ENCODE measurements at places on chromosomes 4 and X.

GRCh38 chrX:119238557-119238956, 2.5 kb downstream of the PGRMC1 start:
- DNase-seq: no peak

- DNase-seq: no peak
Observed at GRCh38 chr4:153438916-153439756, 27.0 kb upstream of the TMEM131L start.

GRCh38 chrX:132908891-132909290, 49.5 kb downstream of the HS6ST2 start:
- no peak for DNase-seq

- DNase-seq: no peak
Observed at GRCh38 chr4:105952591-105952990, 57.3 kb downstream of the NPNT start.

GRCh38 chr4:130747842-130748241, 1651.9 kb downstream of the C4orf33 start:
- no peak for DNase-seq

- no peak for DNase-seq
Observed at GRCh38 chr4:144531841-144532240, 114.1 kb upstream of the HHIP start.

DNA sequence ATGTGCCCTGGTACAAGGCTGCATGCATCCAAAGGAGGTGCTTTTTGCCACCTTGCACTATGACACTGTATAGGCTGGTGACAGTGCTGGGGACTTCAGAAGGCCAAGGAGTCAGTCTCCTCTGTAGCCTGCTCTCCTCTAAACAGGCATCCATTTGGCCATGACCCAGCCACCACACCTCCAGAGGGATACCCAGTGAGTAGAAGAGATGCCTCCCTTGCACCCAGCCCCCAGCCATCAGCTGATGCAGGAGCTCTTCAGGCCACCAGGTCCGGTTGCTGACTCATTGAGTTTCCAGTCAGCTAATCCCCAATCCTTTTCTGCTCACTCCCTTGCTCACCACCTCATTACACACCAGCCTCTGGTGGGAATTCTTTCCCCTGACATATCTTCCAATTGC, 99.8 kb downstream of the PJA1 start:
- DNase-seq: no peak

GRCh38 chrX:149161435-149162088, 343.5 kb downstream of the IDS start:
- DNase-seq: no peak

DNA sequence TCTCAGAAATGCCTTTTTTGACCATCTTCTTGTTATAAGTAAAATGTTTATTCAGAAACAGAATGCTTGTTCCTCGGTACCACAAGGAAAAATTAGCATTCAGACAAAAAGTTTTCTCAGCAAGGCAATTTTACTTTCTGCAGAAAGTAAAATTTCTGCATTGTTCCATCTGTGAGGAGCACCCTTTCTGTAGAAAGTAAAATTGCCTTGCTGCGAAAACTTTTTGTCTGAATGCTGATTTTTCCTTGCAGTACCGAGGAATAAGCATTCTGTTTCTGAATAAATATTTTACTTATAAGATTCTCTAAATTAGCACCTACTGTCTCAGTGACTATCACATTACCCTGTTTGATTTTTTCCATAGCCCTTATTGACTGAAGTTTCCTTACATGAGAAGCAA, 24.8 kb downstream of the ITGB1BP2 start:
- DNase-seq: no peak

- no peak for DNase-seq
Observed at GRCh38 chrX:3504916-3505315, 158.5 kb upstream of the MXRA5 start.

DNA sequence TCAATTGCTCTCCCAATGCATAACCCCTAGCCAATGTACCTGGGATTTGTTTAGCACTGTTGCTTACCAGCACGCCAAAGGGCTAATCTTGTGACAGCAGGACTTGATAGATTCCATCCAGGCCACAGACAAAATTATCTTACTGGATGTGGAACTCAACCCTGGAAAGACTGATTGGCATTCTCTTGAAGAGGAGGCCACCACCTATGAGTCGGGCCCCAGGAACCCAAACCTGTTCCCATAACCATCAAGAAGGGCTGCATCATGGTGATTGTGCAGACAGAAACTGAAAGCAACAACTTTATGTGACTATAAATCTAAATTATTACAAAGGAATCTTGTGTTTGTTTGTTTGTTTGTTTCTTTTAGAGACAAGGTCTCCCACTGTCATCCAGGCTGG, 19.9 kb upstream of the TMEM255A start:
- DNase-seq: no peak

- DNase-seq: no peak
Observed at GRCh38 chrX:259692-260355, 21.4 kb upstream of the PLCXD1 start.

DNA sequence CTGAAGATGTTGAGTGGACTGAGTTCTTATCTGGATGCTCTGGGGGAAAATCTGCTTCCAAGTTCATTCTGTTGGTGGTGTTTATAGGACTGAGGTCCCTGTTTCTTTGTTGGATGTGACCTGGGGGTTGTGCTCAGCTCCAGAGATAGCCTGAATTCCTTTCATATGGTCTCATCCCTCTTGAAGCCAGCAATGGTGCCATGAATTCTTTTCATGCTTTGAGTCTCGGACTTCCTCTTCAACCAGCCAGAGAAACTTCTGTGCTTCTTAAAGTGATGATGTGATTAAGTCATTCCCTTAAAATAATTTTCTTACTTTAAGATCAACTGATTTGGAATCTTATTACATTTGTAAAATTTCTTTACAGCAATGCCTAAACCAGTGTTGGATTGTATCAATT, 233.8 kb upstream of the UGT8 start:
- DNase-seq: no peak

DNA sequence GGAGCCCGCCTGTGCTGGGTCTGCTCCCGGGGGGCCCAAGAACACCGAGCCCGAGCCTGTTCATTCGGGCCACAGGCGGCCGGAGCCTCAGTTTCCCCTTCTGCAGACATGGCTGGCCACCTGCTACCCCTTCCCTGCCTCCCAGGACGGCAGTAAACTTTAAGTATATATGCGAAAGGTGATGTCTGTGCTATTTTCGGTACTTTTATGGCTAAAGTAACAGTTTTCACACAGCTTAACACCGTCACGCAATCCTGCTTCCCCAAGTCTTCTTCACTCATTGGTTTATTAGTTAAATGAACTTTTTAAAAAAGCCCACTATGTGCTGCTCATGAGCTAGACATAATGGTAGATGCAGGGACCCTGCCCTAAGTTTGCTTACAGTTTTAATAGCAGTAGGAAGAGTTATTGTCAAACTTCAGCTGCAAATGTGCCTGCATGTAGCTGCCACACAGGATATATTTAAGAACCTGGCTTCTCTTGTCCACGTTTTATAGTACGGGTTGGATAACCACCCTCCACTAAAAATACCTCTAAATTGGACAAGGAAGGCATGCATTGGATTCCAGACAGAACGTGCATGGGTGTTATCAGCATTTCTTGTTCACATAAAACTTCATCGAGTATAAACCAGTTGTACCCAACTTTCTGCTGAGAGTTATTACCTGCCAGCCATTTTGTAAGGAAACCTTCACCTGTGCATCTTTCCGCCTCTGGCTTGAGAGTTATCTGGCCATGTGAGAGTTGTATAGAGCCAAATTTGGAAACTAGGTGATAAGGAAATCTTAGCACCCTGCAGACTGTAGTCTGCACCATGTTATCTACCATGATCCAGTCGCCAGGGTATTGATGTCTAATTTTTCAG, 741 bp downstream of the ANAPC4 start:
- DNase-seq: no peak

GRCh38 chr4:91111556-91111955, 984.4 kb downstream of the CCSER1 start:
- DNase-seq: no peak

GRCh38 chr4:62135565-62136156, 935.5 kb downstream of the ADGRL3 start:
- no peak for DNase-seq

GRCh38 chr4:130393642-130394041, 1297.7 kb downstream of the C4orf33 start:
- no peak for DNase-seq

- no peak for DNase-seq
Observed at GRCh38 chr4:112184438-112184837, 39.2 kb downstream of the FAM241A start.

DNA sequence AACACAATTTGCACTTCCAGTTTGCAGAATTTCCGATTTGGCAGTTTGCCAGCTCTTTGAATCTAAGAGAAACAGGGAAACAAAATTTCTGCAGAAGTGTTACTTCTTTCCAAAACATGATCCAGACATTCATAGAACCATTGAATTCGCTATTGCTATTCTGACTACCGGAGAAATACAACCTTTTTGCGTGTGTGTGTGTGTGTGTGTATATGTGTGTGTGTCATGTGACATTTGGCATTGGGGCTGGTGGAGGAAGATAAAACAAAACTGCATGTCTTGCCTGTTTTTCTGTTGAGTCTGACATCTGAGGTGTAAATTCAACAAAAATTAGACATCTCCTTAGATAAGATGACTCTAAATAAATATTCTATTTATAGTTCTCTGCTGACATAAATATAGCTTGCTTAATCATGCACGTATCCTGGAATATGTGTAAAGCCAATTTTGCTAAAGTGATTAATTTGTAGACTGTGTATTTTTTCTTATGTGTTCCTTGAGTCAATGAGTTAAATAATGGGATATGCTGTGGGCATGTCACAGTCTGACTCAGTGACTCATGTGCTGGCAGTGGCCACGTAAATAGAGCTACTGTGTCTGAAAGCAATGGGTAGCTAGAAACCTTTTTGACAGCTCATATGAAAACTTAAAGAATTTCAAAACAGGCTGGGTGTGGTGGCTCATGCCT, 98.9 kb downstream of the HPGD start:
- no peak for DNase-seq

- DNase-seq: no peak
Observed at GRCh38 chr4:39617534-39617933, 21.1 kb downstream of the SMIM14 start.

DNA sequence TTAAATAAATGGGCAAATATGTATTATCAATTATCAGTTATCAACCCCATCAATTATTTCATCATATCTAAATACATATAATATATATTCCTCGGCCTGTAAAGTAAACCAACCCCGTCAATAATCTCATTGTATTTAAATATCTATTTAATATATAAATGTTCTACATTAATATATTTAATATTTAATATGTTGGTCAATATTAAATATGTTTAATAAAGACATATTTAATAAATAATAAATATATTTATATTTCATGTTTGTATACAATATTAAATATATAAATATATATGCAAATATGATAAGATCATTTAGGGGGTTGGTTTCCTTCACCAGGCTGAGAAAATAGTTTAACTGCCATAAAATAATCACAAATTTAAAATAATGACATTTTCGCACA, 6.4 kb upstream of the TMEM144 start:
- DNase-seq: no peak

GRCh38 chr4:104425948-104426347, 68.7 kb downstream of the CXXC4 start:
- no peak for DNase-seq

DNA sequence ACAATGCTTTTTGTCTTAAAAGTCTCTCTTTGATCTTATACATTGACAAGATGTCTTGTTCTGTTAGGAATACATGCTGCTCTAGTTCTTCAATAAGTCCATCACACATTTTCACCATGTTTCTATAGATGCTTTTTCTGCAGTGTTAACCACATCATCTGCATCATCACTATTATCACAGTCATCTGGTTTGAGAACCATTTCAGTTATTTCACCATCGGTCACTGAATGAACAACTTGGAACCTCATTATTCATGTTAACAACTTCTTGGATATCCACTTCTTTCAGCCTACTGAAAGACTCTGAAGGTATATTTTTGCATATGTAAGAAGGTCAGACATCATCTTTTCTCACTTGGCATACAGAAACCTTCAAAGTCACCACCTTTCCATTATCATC, 975.2 kb downstream of the STIM2 start:
- no peak for DNase-seq

DNA sequence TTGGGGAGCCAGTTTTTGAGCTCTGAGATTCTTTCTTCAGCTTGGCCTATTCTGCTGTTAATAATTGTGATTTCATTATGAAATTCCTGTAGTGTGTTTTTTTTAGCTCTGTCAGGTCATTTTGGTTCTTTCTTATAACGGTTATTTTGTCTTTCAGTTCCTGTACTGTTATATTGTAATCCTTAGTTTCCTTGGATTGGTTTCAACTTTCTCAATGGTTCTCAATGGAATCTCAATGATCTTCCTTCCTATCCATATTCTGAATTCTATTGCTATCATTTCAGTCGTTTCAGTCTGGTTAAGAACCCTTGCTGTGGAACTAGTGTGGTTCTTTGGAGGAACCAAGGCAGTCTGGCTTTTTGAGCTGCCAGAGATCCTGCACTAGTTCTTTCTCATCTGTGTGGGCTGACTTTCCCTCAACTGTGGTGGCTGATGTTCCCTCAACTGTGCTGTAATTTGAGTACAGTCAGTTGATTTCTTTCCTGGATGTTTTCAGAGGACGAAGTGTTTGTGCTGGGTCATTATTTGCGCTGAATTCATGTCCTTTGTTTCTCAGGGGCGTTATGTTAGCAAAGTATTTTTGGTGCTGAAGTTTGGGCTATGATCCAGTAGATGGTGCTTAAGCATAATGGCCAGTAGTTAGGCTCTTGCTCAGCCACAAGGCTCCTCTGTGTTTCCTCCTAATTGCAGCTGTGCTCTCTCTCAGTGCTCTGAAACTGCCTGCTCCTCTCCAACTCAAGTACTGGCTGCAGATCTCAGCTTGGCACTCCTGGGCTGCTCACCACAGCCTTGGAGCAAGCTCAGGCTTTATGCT, 27.5 kb downstream of the ENPEP start:
- DNase-seq: no peak

DNA sequence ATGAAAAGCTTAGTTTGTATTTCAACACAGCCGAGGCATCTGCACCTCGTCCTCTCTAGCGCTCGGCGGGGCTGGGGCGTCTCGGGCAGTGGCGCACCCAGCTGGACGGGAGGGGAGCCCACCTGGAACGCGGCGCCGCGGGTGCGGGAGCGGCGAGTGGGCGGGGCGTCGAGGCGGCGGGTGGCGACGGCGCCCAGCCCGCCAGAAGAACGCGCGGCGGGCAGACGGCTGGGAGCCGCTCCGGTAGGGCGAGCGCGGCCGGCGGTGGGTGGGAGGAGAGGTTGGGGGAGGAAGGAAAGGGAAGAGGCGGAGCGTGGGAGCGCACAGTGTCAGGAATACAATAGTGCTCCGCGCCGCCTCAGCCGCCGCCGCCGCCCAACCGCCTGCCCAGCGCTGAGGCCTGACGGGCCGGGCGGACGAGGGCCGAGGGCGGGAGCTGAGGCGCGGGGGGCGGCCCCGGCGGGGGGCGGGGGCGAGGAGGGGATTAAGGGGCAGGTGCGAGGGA, at the start of gene JADE3:
JADE3 (plus strand) TSS at position 324 of the 505 bp plus-strand sequence. CDS start 72,474 bp downstream, outside the sequence.
- DNase-seq: no peak
